ENCODE measurements at places on chromosomes 1 and 21. TPM values are rescaled to one million over a fixed set of nuclear protein-coding genes. Genes with fewer than 3 reads are reported as not detected.

GRCh38 chr21:46585191-46585953 lies 19.5 kb downstream of the S100B start:
- no peak for DNase-seq

DNA sequence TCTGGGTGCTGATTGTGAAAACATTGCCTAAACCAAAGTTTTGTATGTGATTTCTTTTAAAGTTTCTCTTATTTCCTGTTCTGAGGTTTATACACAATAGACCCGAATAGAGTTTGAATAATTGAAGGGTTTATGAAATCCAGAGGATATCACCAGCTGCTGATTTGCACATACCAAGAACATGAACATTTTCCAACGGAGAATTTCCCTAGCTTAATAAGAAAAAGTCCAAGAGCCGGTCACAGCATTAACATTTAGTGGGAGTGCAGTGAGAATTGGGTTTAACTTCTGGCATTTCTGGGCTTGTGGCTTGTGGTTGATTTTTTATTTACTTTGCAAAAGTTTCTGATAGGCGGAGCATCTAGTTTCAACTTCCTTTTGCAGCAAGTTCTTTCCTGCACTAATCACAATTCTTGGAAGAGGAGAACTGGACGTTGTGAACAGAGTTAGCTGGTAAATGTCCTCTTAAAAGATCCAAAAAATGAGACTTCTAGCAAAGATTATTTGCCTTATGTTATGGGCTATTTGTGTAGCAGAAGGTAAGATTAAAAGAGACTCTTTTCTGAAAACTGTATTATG lies at the start of gene CFH:
CFH (plus strand) TSS at position 407 of the 579 bp plus-strand sequence; CDS start at position 482, 75 bp downstream.
- DNase-seq, result peak; percentile 95

- no peak for DNase-seq
Observed at GRCh38 chr21:44966135-44967081, 26.6 kb downstream of the SLX9 start.

- no peak for DNase-seq
Observed at GRCh38 chr1:20588634-20589225, at the start of gene CDA. Gene CDA (plus strand): TSS chr1:20589097. CDS start chr1:20589130, 33 bp downstream.

DNA sequence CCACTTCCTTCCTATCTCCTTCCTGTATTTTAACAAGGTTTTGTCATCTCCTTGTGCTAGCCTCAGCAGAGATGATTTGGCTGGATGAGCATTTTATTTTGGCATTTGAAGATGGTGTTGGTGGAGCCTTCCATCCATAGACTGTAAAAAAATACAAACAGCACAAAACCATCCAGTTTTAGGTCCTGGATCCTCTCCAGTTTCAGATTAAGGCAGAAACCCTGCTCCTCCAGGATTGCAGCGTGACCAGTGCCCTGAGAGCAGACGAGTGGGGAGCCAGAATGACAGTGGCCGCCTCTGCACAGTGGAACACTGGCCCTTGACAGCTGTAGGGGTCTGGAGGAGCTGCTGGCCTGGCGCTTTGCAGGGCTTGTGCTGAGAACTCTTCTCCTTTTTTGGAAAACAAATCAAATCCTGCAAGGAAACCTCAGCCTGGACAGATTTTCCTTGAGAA lies 72.2 kb upstream of the GADD45A start:
- no peak for DNase-seq

DNA sequence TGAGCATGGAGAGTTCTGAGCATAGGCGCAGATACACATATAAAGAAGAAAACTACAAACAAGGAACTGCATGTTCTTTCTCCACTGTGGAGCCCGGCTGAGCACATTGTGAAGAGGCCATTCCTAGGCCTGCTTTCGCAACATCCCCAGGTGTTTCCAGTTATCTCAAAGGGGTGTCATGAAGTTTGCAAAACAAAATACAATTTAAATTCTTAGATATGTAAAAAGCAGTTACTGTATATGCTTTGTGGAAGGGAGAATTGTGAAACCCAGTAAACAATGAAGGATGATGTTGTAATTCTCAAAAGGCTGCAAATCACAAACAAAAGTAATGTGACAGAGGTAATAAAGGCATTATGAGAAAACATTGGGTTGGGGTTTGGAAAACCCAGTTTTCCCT lies 98.6 kb upstream of the ZNF644 start:
- no peak for DNase-seq

GRCh38 chr1:147558045-147558444 lies 16.7 kb downstream of the BCL9 start:
- DNase-seq, result no peak

DNA sequence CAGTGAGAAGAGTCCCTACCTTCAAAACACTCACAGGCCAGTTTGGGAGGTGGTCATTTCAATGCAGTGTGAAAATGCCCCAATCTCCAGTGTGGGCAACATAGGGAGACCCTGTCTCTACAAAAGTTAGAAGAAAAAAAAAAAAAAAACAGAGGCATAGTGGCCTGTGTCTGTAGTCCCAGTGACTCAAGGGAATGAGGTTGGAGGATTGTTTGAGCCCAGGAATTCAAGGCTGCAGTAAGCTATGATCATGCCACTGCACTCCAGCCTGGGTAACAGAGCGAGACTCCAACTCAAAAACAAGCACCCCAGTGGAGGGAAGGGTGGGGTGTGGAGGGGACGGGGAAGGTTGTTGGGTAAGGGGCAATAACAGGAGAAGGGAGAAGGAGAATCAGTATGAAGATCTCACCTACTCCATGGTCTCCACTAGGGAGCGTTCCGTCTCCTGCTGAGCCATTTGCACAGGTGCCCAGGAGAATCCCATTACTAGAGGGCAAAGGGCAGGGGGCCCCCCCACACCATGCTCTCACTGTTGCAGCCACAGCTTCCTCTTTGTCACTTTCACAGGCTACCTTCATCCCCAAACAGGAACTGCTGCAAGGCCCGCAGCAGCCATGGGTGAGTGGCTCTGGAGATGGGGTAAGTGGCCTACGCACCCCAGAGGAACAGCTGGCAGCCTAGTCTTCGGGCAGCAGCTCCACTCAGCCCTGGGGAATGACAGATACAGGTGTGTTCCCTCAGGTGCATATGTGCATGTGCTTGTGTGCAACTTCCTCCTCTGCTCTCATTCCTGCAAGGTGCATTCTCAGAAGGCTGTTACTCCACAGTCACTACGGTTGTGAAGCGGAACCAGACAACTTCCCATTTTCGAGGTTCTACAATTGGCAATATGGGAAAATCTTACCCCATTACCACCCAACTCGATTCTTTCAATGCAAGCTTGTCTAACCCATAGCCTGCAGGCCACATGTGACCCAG lies 87.9 kb upstream of the LYST start:
- DNase-seq, result peak; percentile 4

DNA sequence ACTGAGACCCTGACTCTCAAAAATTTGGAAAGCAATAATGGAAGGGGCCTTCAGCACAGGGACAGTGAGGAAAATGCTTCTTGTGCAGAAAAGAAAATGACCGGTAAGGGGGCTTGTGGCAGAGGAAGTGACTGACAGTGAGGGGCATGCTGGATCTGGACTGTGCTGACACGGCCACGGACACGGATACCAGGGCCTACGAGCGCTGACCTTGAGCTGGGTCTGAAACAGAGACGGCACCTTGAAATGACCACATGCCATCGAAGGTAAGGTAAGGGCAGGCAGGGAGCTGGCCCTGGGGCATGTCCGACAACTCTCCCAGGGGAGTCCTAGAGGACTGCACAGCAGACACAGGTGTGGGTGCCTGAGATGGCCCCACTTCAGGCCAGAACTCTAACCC lies 182.1 kb downstream of the RHOU start:
- no peak for DNase-seq

DNA sequence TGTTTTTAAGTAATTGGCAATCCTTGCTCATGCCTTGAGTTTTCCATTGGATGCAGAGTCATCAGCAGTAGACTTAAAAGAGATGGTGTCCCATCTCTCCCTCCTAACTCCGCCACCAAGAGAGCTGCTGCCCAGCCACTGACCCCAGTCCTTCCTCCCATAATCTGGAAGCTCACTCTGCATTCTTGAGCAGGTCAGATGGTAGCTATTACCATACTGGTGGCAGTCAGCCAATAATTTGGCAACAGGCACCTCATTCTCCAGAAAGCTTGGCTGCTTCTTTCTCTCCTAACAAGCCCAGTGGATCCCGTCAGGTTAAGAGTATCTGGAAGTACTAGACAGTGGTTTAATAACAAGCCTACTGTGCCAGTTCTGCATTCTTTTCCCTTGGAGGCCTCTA lies 272.1 kb downstream of the ZNF648 start:
- DNase-seq, result no peak

DNA sequence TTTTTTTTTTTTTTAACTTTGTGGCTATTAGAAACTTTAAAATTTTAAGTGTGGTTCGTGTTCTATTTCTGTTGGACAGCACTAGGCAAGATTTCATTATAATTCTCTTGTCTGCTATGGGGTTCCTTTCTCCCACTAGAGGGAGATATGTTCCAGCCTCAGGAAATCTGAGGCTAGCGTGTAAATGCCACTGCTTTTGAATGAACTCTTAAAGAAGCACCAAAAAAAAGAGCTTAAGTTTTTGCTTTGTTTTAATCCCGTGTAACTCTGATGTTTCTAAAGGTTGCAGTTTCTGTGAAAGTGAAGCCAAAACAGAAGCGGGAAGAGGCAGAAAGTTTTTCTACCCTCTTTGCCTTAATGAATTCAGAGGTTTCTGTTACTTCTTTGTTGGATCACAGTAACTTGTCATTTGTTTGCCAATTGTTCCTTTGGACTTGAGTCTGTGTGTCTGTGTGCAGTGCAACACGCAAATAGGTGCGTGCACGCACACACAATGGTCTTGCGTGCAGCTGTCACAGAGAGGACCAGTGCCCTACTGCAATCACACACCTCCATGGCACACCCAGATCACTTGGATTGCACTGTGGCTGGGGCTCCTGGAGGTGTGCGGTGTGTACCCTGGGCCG lies 32.3 kb downstream of the HHAT start:
- DNase-seq, result peak; percentile 71

The CD1B gene
- total RNA-seq, result not detected

The AUNIP gene
- 9.7 TPM for total RNA-seq

The SV2A gene
- total RNA-seq, result 23.5 TPM

The S100A10 gene
- total RNA-seq, result 115 TPM
